ENCODE measurements at places on chromosomes 11 and 22.
A peak's percentile ranks its signal among the peaks of the same experiment; 100 is the strongest.

GRCh38 chr11:34606326-34607120, 14.4 kb upstream of the EHF start:
- no peak for DNase-seq

GRCh38 chr11:85759915-85760314, 51.0 kb downstream of the SYTL2 start:
- DNase-seq = no peak

DNA sequence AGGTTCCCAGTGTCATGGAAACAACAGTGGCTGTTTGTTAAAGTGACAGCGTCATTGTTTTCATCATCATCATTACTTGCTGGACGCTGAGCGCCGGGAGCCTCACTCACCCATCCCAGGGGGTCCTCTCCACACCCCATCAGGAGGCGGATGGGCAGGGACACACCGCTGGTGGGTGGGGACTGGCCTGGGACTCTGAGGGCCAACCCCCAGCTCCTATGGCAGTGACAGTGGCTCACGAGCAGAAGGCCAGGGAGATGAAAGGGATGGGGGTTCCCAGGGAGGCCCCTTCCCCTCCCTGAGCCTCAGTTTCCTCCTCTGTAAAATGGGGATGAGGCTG, 76.6 kb upstream of the PRR5 start:
- no peak for DNase-seq

DNA sequence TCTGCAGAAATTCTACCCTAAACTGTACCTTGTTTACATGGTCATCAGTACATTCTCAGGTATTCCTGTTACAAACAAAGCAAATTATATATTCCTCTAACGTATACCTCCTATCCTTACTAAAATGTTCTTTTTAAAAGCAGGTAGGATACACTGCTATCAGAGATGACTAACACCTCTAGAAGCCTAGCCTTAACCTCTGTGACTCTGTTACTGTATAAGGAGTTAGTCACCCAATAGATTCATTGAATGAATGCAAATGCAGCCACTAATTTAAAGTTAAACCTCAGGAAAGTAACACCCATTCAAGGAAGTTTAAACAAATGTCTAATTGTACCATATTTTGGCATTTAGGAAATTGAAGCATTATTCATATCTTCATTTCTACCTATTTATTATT, 82.2 kb downstream of the FCHSD2 start:
- no peak for DNase-seq

- no peak for DNase-seq
Observed at GRCh38 chr11:122310766-122311165, 194.8 kb upstream of the BLID start.

- peak; percentile 57 for DNase-seq
Observed at GRCh38 chr22:38950527-38951295, 6.7 kb upstream of the APOBEC3A start.

- DNase-seq = peak; percentile 77
Observed at GRCh38 chr11:2166091-2166851, 5.3 kb upstream of the INS start.

- no peak for DNase-seq
Observed at GRCh38 chr11:108618529-108618928, 25.0 kb upstream of the EXPH5 start.

- DNase-seq = no peak
Observed at GRCh38 chr11:121067026-121067425, 34.0 kb upstream of the TECTA start.

- peak; percentile 57 for DNase-seq
Observed at GRCh38 chr11:69358398-69359020, 64.6 kb downstream of the MYEOV start.

GRCh38 chr11:111845276-111846028, 25.9 kb downstream of the ALG9 start:
- no peak for DNase-seq

DNA sequence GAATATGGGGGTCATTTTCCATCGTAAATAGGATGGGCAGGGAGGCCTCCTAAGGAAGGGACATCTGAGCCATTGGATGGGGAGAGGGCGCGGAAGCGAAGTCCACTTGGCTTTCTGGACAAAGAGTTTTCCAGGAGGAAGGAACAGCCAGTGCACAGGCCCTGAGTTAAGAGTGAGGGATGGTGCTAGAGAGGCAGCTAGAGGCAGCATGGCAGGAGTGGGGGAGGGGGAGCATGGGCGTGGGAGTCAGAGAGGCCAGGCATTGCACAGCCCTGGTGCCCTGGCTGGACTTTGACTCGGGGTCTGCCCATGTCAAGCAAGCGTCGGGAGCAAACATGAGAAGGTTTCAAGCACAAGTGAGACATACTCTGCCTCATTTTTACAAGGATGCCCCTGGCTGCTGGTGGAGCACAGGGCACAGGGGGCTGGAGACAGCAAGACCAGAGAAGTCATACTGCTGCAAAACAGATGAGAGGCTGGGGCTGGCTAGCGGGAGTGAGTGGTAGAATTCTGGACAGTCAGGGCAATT, 9.0 kb downstream of the GNAZ start:
- no peak for DNase-seq

DNA sequence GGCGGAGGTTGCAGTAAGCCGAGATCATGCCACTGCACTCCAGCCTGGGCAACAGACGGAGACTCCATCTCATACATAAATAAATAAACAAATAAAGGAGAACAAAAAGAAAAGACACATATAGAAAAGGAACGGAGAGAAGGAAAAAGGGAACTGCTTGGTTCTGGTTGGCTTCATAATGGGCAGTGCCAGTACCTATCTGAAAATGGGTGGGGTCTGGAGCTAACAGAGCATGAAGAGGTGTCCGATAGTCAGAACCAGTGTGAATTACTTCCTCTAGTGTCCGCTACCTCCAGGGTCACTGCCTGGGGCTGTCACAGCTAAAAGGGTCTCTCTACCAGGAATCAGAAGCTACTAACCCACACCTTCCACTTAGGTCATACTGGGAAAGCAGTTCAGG, 27.2 kb upstream of the TTC28 start:
- DNase-seq = no peak

GRCh38 chr11:3222941-3223915, 4.6 kb upstream of the MRGPRG start:
- peak; percentile 60 for DNase-seq

- no peak for DNase-seq
Observed at GRCh38 chr11:85316967-85317366, 310.2 kb downstream of the DLG2 start.

- DNase-seq = no peak
Observed at GRCh38 chr11:133501643-133502539, 30.4 kb downstream of the OPCML start.

DNA sequence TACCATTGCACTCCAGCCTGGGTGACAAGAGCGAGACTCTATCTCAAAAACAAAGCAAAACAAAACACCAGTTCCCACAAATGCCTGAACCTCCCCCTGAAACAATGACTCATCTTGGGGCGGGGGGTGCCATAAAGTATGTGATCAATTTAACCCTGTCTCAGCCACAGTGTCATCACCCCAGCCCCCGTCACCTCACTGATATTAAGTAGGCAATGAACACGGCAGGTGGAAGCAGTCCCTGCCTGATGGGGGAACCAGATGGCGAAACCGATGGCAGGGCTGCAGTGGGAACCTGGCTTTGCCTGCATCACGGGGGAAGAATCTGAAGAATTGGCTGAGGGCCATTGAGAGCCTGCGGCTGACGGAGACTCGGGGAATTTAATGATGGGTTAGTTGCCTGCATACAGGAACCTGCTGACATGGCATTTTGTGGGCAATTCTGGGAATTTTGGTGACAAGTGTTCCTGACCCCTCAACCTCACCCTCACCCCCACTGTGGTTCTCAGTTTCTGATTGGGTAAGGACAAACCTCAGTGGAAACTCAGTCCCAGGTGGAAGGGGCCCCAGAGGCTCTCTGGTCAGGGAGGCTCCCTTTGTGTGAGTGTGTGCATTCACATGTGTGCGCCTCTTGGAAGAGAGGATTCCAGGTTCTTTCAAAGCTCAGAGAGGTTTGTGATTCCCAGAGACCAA, 39.1 kb upstream of the SHISAL1 start:
- no peak for DNase-seq

DNA sequence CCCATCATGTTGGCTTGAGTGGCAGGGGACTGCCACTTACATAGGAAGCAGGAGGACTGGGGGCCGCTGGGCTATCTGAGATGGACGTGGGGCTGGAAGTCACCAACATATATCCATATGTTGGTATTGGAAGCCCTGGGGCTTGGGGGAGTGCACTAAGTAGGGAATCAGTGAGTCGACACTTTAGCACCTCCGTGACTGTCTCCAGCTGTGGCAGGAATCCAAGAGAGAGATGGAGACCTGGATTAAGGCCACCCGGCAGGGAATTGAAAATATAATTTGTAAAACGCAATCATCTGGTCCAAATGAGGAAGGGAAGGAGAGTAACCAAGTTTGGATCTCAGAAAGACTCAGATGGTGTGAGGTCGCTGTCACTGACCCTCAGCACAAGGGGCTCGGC, 68.4 kb downstream of the ELFN2 start:
- no peak for DNase-seq

- no peak for DNase-seq
Observed at GRCh38 chr11:68043349-68044144, 4.7 kb downstream of the TCIRG1 start.

DNA sequence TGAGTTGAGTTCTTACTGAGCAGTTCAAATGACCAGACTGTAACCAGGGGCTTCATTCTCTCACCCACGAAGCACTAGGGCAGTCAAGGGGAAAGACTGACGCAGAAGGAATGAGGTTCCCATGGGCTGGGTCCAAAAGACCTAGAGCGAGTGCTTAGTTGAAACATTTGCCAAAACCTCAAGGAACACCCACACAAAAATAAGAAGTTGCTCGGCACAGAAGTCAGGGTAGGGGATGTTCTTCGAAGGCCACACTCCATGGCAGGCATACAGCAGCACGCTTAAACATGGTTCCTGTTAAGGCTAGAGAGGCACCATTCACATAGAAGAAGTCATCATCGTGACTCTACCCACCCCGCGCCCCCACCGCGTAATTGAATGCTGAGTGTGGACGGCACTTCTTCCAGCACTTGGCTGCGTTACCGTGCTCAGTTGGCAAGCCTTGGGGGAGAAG, 52.9 kb downstream of the TIMP3 start:
- no peak for DNase-seq

DNA sequence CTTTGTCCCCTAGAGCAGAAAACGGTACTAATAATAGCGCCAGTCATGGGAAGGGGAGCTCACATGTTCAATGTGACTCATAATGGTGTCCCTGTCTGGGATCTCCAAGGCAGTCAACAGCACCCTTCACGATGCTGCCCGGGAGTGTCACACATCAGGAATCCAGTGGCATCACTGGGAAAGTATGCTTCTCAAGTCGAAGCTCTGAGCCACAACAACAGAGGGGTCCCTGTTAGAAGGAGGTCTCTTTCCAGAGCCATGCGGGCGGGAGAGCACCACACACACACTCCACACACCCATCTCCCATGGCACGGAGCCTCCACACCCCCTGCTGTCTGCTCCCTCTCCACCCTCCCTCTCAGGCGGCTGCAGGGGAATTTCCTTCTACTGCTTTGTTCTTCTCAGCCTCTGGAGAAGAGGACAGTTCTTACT, 119.7 kb downstream of the ETS1 start:
- DNase-seq = peak; percentile 80

DNA sequence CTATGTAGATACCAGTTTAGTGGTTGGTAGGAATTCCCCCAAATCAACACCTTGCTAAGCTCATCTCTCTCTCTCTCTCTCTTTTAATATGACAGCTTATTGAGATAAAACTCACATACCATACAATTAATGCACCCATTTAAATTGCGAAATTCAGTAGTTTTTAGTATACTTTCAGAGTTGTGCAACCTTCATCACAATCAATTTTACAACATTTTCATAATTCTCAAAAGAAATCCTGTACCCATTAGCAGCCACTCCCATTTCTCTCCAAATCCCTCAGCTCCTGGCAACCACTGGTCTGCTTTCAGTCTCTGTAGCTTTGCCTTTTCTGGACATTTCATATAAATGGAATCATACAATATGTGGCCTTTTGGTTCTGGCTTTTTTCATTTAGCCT, 13.3 kb downstream of the NNMT start:
- DNase-seq = no peak

DNA sequence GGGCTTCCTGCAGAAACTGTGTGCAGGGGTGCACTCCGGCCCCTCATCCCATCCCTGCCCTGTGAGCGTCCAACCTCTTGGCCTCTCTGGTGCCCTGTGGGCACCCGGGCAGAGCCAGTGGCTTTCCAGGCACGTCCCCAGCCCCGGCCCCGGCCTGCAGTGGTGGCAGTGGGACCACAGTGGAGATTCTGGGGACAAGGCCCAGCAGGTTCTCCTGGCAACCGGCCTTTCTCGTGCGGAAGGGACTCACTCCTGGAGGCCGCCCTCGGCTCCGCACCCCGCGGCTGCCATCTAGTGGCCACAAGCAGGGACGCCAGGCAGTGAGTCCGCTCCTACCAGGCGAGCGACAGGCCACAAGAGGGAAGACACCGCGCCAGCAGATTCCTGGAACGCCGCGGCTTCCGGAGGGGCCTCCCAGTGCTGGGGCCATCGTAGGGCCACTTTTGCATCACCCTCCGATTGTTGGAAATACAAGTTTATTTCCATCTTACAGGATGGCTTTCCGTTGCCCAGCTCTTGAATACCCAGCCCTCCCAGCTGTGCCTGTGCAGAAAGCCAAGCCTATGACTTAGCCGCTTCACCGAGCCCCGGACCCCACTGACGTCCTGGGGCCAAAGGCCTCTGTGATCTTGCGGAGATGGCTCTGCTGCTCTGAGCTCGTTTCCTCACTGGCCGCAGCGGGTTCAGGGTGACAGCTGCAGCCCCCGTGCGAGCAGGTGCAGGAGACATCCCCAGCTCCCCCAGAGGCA, 357.3 kb downstream of the CTTN start:
- DNase-seq = peak; percentile 83

DNA sequence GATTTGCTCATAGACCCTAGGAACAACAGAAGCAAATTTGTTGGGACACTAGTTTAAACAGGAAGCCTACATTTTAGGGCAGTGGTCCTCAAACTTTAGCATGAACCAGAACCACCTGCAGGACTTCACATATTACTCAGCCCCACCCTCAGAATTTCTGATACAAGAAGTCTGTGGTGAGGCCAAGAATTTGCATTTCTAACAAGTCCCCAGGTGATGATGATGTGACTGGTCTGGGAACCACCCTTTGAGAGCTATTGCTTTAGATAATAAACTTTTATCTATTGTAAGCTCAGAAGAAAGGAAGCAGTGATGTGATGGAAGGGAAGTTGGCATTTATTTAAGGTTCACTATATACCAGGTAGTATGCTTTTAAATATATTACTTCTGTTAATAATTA, 194.0 kb downstream of the FAM181B start:
- DNase-seq = no peak

DNA sequence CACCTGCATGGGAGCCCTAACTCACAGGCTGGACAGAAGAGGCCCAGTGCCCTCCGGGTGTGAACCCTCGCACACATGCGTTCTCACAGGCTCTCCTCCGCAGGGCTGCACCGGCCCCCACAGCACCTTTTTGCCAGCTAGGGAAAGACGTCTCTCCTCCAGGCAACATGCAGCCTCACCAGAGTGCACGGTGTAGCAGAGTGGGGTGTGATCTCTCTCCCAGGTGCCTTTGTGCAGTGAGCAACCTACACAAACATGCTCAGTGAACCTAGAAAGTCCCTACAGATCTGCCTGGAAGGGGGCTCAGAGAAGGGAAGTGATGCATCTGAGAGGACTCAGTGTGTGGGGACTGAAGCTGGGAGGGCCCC, 3.7 kb upstream of the CARNS1 start:
- no peak for DNase-seq

GRCh38 chr11:87307101-87307500, 269.4 kb downstream of the TMEM135 start:
- DNase-seq = no peak

GRCh38 chr11:47756208-47756607, 10.9 kb downstream of the FNBP4 start:
- DNase-seq = no peak
